ENCODE measurements at places on chromosomes 7 and 10.

DNA sequence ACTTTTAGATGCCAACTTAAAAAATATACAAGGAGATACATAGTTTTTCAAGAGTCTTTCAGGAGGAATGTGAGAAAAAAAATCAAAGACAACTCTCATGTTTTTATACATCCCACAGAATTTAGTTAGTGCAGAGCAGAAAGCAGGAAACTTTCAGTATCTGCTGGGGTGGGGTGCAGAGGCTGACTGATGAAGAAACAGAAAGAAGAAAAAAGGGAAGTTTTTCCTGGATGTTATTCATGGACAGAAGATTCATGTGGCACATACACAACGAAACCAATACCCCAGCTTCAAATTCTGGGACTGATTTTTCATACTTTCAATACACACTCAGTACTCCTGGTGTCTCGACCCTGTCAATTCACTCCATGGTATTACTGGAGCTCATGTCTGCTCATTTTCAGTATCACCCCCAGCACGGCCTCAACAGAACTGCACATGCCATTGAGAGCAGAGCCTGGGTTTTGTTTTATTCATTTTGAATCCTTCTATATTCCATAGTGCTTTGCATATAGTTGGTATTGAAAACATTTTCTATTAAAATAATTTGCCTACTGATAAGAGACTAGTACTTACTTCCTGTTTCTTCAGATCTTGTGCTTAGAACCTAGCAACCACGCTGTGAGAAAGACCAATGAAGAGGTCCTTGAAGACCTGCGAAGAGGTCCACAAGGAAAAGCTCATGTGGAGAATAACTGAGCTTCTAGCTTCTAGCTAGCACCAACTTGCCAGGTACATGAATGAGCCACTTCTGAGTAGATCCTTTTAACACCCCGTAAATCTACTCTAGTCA is 49.0 kb downstream of the NDUFB2 start:
- no peak for DNase-seq

DNA sequence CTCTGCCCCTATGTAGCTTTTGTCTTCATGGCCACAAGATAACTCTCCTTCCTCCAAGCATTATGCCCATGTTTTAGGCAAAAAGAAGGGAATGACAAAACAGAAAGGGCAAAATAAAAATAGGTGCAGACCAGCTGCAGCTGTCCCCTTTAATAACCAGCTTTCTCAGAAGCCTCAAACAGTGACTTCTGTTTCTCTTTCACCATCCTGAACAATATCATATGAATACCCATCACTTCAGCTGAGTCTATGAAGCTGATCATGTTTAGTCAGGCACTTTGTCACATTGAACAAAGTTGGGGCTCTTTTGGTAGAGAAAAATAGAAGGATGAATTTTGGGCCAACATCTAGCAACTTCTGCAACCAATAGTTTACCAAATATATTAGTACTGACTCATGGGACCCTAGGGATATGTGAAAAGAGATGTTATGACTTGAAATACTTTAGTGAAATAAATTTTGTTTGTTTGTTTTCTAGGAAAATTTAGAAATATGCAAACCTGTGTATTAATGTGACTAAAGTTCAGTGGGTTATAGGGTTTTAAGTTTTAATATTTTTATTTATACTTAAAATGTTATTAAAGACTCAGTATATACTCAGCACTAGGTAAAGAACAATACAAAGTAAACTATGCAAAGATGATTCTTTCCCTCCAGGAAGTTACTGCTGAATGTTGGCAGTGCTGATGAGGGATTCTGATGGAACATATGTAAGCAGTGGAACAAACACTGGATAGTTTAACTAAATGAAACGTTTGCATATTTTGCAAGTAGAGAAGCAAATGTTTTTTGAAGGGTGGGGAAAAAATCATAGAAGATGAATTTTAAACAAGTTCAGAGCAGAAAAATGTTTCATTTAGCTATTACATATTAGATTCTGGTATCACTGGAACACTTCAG is 133.7 kb downstream of the FOXP2 start:
- no peak for DNase-seq

DNA sequence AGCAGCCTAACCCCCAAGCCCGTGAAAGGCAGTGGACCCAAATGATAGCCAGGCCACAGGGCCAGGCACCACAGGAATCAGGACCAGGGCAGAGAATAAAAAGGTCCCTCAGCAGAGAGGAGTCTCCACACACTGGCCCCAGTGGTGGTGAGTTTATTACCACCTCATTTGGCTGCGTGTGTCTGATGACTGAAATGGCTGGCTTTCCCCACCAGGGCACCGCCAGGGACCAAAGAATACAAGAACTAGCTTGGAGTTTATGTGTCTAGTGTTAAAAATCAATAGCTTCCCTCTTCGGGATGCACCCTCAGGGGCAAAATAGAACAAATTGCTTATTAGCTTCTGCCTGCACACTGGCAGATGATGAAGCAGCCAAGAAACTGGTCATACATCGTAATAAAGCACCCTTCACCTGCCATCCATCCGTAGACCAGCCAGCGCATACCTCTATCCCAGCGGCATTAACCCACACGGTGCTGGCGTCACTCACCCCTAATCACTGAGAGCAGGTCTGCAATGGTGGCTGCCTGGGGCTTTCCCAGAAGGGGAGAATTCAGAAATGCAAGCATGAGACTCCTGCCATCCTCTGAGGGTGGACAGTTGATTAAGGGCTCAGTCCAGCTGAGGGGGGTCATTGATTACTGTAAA is 223.7 kb upstream of the ZMIZ1 start:
- no peak for DNase-seq

DNA sequence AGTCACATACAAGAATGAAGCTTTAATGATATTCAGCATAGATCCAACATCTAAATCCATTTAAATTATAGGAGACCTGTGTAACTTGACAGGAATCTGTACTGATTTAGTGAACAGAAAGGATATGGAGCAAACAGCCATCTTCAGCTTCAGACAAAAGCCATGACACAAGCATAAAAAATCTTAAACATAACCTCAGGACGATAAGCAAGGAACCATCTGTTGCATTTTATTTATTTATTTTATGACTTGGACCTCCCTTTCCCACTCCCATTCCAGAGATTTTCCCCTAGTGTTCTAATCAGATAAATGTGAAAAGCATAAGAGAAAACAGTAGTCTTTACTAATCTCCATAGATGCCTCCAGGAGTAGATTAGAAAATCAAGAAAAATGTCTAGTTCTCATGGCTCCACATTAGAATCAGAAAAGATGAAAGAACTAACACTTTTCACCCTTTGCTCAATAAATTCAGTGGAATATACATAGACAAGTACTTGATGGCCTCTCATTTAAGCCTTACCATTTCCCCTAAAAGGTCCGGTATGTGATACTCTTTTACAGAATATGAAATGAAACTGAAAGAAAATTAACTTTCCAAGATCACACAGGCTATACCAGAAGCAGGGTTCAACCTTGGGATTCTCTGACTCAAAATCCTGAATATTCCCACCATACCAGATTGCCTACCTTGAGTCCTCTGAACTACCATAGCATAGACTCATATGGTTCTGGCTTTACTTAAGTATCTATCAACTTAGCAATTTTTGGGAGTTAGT is 15.2 kb downstream of the CACNA2D1 start:
- DNase-seq, result no peak

DNA sequence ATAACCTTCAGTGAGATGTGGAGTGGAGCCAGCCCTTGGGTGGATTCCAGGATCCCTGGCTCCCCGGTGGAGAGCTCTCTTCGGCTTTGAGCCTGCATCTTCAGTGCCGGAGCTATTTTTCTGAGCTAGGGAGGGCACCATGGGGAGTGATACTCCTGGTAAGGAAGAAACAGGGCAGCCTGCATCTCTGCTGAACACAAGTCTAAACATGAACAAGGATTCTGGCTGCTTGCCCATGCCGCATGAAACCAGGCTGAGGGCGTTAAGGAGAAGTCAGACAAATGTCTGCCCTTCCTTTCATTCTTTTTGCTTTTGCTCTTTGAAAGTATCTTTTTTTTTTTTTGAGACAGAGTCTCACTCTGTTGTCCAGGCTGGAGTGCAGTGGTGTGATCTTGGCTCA is 60.4 kb downstream of the EVX1 start:
- DNase-seq, result no peak

GRCh38 chr7:151351027-151351426 is 9.4 kb downstream of the NUB1 start:
- DNase-seq, result peak; percentile 58

DNA sequence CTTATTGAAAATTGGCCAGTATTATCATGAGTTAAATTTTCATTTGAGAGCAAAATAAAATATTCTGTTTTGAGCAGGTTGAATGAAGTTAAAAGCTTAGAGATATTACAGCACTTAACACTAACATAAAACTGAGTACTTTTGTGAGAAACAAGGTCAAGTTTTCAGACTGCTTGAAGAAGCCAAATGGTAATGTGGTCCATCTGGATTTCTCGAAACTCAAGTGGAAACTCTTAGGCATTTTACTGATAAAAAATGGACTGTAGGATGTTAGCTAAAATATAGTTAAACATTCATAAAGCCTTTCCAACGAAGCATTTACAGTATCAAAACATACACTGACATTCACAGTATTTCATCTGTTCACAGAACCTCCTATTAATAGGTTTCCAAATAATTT is 528.1 kb upstream of the SEMA3D start:
- no peak for DNase-seq

DNA sequence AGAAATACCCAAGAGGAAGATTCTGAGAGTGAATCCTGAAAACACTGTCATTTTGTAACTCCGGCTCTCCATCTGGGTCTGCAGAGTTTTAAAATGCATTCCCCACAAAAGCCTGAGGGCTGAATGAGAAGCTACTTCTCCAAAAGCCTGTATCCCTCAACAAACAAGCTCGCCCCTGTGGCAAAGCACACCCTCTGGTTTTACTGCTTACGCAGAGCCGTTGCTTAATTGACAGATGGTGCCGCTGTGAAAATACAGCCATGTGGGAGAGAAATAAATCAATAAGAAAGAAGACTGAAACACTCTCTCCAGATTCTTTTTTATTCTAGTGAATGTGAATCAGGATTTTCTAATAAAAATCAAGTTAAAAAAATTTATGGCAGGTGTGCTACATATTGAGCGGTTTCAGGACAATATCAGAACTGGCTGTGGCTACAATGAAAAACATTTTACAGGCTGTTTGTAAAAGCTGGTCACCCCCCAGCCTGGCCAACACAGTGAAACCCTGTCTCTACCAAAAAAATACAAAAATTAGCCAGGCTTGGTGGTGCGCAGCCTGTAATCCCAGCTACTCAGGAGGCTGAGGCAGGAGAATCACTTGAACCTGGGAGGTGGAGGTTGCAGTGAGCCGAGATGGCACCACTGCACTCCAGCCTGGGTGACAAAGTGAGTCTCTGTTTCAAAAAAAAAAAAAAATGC is 32.5 kb downstream of the C7orf33 start:
- DNase-seq, result no peak

- DNase-seq, result no peak
Observed at GRCh38 chr10:13206546-13207443, 27.4 kb downstream of the UCMA start.

- no peak for DNase-seq
Observed at GRCh38 chr7:80140388-80140787, 5.8 kb downstream of the GNAI1 start.
